ENCODE measurements at places on chromosomes 1 and 21.

DNA sequence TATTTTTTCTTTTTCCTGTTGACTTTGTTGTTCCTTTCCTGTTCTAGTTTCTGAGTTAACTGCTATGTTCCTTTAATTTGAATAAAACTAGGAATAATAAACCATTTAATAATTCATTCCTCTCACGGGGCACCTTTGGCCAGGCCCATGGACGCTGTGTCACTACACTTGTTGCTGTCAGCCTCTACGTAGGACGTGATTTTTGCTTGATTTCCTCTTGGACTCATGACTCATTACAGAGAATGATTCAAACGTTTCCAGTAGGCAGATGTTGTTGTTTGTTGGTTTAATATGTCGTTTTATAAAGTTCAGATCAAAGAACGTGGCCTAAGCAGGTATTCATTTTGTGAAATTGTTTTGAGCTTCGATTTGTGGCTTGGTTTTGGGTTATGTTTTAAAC, 9.1 kb upstream of the SLC19A1 start:
- DNase-seq: no peak

DNA sequence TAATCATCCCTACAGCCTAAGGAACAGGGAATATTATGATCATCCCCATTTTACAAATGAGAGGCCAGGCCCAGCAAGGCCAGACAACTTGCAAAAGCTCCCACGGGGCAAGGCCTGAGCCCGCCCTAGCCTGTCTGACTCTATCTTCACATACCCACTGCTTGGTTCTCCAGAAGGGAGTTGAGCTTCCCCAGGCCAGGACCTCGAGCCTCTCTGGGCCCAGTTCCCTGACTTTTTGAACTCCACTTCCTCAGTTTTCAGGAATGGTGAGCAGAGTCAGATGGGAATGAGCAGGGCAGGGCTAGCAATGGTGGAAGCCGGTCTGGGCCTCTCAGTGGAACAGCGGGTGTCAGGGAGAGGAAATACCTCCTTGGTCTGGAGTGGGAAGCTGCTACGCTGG, 39.3 kb downstream of the CACNA1S start:
- DNase-seq: no peak

- DNase-seq: no peak
These were observed 25.9 kb downstream of the CACHD1 start for GRCh38 chr1:64495878-64496277.

DNA sequence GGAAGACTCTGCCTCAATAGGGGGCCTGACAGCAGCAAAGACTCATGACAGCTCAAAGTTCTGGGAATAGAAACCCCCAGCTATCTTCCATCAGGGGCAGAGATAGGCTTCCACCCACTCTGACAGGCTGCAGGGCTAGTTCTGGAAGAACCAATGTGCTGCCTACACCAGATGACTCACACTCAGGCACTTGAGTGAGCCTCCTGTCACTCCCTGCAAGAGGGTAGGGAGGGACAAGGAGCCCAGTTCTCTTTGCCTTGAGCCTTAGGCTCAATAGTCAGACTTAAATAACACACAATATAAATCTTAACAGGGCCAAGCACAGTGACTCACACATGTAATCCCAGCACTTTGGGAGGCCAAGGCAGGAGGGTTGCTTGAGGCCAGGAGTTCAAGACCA, 386.4 kb downstream of the HHAT start:
- DNase-seq: no peak
